ENCODE measurements at places on chromosomes 3 and 15. TPM values are rescaled to one million over a fixed set of nuclear protein-coding genes. Genes with fewer than 3 reads are reported as not detected.

DNA sequence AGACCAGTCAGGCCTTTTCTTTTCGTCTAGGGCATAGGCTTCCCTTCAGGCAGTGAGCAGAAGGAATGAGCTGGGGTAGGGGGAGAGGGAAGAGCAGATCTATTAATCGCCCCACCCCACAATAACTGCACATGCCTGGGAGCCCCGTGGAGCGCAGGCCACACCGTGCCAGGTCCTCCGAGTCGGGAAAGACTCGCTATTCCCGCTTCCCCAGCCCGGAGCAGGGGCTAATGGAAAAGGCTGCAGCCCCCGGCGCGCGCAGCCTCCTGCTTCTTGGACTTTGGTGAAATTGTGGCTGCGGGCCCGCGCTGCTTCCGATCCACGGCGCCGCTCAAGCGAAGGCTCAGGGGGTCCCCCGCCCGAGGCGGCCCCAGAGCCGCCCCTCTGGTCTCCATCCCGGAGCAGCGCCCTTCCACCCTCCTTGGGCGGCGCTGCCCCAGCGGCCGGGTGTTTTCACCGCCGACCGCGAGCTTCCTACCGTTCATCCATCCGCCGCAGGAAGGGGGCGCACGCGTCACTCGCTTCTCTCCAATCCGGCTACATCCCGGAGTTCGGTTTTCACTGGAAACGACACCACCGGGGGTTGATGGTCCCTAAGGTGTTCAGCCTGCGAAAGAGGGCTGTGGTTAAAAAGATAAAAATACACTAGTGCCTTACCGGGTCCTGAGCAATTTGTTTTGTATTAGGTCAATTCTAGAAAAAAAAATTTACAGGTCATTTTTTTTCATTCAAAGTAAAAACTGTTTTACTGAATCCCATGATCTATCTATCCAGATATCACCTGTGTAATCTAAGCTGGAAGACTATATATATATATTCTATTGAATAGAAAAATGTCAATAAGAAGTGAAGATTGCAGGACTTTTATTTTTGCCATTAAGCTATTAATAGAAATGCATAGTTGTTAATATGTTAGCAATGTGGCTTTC, 4.4 kb upstream of the SYNM start:
- DNase-seq: peak; percentile 63

DNA sequence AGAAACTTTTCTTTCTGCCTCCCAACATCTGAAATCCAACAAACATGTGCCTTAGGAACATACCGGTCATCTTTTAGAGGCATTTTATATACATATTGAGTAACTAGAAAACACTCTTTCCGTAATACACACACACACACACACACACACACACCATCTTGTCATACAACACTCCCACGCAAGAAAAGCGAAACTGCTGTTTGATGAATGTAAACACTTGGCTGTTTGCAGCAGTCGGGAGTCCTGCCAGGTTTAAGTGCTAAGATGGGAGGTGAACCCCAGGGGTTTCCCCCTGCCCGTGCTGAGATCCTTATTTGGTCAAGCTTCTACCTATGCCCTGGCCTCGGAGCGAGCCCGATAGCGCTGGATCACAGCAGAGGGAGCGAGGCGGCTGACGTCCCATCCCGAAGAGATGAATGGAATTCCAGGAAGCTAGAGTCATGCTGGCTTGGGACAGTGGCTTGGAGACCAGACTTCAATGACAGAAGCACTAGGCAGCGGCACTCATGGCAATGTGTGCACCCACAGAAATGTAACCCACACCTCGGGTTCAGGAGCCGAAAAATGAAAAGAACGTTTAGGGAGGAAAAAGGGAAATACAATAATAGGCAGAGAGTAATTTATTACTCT, 1.3 kb upstream of the THBS1 start:
- peak; percentile 95 for DNase-seq

DNA sequence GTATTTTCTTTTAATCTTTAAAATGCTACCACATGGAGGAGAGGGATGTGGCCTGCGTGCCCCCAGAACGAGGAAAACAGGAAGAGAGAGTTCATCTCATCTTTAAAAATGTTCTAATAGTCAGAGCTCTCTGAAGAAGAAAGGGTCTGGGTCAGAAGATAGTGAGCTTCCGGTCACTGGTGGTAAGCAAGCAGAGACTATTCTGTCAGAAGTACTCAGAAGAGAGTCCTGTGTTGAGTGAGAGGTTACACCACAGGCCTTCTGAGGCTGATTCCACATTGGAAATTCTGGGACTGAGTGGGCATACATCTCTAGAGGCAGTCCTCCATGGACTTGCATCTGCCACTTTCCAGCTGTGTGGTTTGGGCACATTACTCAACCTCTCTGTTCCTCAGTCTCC, 82.2 kb upstream of the SLC6A1 start:
- no peak for DNase-seq

- DNase-seq: peak; percentile 50
These were observed 18.9 kb downstream of the GHRL start for GRCh38 chr3:10273702-10274305.

The SLC12A8 gene
- 9.8 TPM for total RNA-seq

The PRR23E gene
- total RNA-seq: not detected

The TTLL13 gene
- not detected for total RNA-seq
